ENCODE measurements at places on chromosomes 12 and 14. TPM values are rescaled to one million over a fixed set of nuclear protein-coding genes. Genes with fewer than 3 reads are reported as not detected.

AGAP2 gene
- total RNA-seq, result 9.6 TPM

CLEC1B gene
- total RNA-seq, result not detected

TSPAN11 gene
- 0.12 TPM for total RNA-seq

WASHC3 gene
- total RNA-seq, result 32.7 TPM

PGF gene
- total RNA-seq, result 9.8 TPM

OAS3 gene
- 6.7 TPM for total RNA-seq

GRCh38 chr14:89504091-89504490, 87.1 kb upstream of the FOXN3 start:
- DNase-seq, result no peak
- peaks cover 10% of the 10 kb centered on the region for H3K4me1 ChIP-seq
- peaks cover 4% of the 10 kb centered on the region for H3K36me3 ChIP-seq
- no peak overlapping the region for H3K4me3 ChIP-seq

- no peaks in the 10 kb centered on the region for H3K36me3 ChIP-seq
- H3K27me3 ChIP-seq, result no peaks in the 10 kb centered on the region
- no peak overlapping the region for H3K4me3 ChIP-seq
These were observed 371.7 kb downstream of the RGS6 start for GRCh38 chr14:72303930-72304329.

DNA sequence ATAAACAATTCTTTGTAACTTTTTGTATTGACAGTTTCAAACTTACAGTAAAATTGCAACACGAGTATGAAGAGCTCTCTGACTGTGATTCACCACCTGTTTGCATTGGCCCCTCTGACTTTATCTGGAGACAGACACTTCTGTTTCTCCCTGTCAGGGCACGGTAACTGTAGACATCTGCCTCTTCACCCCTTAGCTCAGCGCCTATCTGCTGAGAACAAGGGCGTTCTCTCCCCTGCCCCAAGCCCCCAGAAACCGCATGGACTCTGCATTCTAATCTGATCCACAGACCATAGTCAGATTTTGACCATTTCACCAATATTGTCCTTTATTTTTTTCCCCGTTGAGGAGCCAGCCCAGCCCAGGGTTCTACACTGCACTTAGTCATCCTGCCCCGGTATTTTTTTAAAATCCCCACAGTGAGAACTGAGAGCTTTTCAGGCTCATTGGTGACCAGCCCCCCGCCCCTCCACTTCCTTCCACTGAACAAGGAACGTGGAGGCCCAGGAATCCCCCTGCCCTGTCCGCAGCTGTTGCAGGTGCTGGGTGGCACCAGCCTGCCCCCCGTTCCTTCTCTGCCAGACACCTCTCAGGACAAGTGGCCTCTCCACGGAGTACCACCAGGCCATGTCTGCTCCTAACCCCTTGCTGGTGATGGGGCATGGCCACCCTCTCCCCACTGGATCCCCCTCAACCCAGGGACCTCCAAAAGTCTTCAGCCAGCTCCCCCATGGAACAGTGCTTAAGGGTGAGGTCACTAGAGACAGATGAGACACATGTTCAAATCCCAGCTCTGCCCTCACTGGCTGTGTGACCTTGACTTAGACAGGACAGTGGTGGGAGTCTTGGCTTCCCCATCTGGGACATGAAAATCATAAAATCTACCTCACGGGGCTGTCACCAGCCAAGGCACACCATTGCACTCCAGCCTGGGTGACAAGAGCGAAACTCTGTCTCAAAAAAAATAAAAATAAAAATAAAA, 11.2 kb downstream of the RHOF start:
- no peaks in the 10 kb centered on the region for H3K27me3 ChIP-seq
- peaks cover 36% of the 10 kb centered on the region for H3K36me3 ChIP-seq
- H3K4me3 ChIP-seq, result peak overlapping the region; percentile 32
- H3K27ac ChIP-seq, result peak overlapping the region; percentile 64
- H3K4me1 ChIP-seq, result peaks cover 24% of the 10 kb centered on the region
- no peak for DNase-seq

- H3K4me3 ChIP-seq, result no peak overlapping the region
- no peaks in the 10 kb centered on the region for H3K36me3 ChIP-seq
- no peak for DNase-seq
- no peaks in the 10 kb centered on the region for H3K27me3 ChIP-seq
- no peaks in the 10 kb centered on the region for H3K4me1 ChIP-seq
- H3K27ac ChIP-seq, result no peak overlapping the region
These were observed 411.4 kb upstream of the LMO3 start for GRCh38 chr12:17017402-17017801.

DNA sequence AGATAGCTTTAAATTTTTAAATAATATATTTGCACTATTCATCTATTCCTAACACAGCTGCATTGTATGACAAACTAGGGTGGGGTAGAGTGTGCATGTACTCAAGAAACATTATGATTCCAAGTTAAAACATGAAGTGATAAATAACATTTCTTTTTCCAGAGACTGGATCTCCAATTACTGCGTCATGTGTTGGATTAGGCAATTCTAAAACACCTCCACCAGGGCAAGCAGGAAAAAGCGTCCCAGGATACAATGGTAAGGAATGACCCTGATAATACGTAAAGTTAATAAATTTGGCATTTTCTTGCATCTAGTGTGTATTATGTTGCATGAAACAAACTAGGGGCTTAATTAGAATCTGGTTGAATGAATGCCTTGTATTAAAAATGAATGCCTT, 138.9 kb downstream of the ACSS3 start:
- H3K27ac ChIP-seq, result no peak overlapping the region
- H3K4me3 ChIP-seq, result no peak overlapping the region
- DNase-seq, result no peak
- H3K27me3 ChIP-seq, result no peaks in the 10 kb centered on the region
- H3K36me3 ChIP-seq, result no peaks in the 10 kb centered on the region

DNA sequence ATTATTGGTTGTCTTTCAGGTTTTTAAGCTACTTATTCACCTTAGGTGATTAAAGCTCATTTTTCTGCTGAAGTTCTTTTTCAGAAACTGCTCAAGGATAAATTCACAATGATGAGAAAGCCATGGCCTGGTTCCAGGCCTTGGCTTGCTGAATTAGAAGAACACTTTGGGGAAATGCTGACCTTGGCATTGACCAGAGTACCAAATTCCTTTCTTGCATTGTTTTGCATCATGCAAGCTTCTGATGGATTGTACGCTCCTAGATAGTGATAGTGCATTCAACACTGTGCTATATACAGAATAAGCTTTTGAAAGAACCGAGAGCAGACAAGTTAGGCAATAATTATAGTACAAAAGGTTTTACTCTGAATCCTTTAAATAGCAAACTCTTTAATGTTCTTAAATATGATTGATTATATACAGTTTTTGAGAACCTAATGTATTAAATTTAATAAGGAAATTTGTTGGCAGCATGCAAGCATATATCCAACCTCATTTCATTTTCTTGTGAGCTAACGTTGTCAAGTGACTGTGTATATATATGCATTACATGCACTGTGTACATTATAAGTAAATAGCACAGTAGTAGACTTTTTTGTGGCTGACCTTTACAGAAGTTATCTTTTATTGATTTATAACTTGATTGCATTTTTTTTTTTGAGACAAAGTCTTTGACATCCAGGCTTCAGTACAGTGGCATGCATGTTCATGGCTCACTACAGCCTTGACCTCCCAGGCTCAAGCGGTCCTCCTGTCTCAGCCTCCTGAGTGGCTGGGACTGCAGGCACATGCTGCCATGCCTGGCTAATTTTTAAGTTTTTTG, 99.2 kb downstream of the DIP2B start:
- no peaks in the 10 kb centered on the region for H3K36me3 ChIP-seq
- H3K4me1 ChIP-seq, result peaks cover 18% of the 10 kb centered on the region
- H3K27ac ChIP-seq, result no peak overlapping the region
- no peak for DNase-seq
- no peak overlapping the region for H3K4me3 ChIP-seq

- H3K4me3 ChIP-seq, result no peak overlapping the region
- H3K4me1 ChIP-seq, result peaks cover 6% of the 10 kb centered on the region
- H3K36me3 ChIP-seq, result no peaks in the 10 kb centered on the region
These were observed 38.0 kb downstream of the LTBP2 start for GRCh38 chr14:74574090-74574433.

GRCh38 chr12:128266541-128267130, 334 bp upstream of the TMEM132C start:
- DNase-seq, result no peak
- H3K4me1 ChIP-seq, result no peaks in the 10 kb centered on the region
- peaks cover 39% of the 10 kb centered on the region for H3K27me3 ChIP-seq
- peak overlapping the region; percentile 39 for H3K4me3 ChIP-seq

Data from psoas muscle (tissue), 8 donors.